ENCODE measurements at places on chromosomes 6 and 20.

DNA sequence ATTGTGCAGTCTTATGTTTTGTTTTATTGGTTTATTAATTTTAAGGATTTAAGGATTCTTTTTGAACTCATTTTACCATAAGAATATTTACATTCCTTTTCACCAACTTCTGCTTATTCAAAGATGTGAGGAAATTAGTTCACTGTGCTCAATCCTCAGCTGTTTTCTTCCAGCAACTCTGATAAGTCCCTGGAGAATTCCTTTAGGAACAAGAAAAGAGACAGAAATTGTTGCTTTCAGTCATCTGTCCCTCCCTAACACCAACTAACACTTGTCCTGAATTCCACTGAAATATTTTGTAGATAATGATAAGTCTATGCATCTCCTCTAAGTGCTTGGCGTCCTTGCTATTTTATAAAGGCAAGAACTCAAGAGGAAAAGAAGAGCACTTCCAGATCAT is 334.8 kb upstream of the MARCKS start:
- no peak for DNase-seq

DNA sequence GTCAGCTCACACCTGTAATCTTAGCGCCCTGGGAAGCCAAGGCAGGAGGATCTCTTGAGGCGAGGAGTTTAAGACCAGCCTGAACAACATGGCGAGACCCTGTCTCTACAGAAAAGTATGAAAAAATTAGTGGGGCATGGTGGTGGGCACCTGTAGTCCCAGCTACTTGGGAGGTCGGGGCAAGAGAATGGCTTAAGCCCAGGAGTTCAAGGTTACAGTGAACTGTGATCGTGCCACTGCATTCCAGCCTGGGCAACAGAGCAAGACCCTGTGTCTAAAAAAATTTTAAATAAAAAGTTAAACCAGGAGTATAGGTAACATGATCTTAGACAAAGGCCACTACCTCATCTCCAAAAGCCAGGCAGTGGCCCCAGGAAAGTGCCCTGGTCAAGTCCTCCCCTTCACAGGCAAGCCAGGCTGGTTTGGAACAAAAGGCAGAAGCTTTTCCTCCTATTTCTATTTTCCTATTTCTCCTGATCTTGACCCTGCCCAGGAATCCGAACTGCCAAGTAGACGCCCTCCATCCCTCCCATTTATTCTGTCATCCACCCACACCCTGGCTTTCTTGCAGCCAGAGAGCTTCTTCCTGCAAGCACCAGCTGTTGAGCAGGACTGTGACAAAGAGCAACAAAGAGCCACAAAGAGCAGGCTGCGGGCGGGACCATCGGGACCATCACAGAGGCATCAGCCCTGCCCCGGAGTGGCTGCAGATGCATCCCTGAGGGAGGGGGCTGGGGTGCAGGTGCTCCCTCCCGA is 149.9 kb upstream of the AFDN start:
- DNase-seq, result no peak

DNA sequence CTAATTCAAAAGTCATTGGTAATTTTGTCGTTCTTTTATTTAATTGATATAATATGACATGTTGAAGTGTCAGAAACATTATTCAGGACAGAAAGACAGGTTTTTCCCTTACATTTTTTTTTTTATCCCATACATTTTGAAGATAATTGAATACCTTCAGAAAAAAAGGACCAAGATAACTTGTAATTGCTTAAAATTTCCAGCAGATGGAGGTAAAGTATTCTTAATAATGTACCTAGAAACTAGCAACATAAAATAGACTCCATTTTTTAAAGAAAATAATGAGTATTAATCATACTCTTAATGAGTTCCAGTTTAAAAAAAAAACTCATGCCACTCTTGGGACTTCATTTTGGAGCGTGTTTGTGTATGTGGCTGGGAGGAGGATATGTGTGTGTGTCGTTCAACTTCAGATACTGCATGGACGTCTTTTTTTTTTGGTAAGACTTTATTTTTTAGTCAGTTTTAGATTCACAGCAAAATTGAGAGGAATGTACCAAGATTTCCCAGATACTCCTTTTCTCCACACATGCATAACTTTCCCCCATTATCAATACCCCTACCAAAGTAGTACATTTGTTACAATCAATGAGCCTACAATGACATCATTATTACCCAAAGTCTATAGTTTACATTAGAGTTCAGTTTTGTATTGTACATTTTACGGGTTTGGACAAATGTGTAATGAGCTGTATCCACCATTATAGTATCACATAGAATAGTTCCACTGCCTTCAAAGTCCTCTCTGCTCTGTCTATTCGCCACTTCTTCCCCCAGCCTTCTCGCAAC is 79.4 kb downstream of the ROS1 start:
- DNase-seq, result peak; percentile 50

DNA sequence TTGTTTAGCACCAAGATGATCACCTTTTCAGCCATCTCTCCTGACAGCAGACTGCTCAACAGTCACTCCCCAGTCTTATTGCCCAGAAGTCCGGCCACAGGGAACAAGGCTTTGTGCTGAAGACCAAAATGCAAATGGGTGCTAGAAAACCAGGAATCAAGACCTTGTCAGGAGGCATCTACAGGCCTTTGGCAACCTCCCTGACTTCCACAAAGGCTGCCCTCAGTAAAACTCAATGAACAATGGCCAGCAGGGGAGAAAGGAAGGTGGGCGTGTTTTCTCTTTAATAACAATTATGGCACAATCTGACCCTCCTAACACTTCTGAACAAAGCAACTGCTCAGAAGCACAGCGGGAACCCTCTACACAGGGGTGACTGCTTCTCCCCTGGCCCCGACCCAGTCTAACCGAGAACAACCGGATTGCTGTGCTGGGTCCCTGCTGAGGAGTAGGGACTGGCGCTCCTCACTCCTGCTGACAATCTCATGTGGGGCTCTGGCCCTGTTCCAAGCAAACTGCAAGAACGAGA is 41.6 kb downstream of the PLCG1 start:
- no peak for DNase-seq

DNA sequence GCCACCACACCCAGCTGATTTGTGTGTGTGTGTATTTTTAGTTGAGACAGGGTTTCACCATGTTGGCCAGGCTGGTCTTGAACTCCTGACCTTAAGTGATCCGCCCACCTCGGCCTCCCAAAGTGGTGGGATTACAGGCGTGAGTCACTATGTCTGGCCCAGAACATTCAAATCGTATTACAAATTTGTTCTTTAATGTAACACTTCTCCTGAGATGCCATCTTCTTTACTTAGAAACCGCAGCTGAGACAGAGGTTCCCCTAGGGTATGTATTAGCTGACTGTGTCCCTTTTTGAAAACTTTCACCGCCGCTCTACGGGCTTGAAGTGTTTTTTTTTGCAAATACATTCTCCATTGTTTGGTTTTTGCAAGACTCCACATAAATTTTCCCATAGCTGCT is 62.6 kb downstream of the TOX2 start:
- DNase-seq, result no peak

- no peak for DNase-seq
These were observed 96.2 kb upstream of the MAP7 start for GRCh38 chr6:136646377-136646776.

- DNase-seq, result peak; percentile 49
These were observed 4.6 kb downstream of the HLA-DPB1 start for GRCh38 chr6:33080127-33081089.

All from suppressor macrophage (primary cell).